ENCODE measurements at places on chromosomes 2 and 18.

- DNase-seq = no peak
Measured at GRCh38 chr2:134154246-134154645, 99.6 kb upstream of the MGAT5 start.

GRCh38 chr18:57697426-57697825 lies 75.8 kb upstream of the NARS1 start:
- DNase-seq = no peak

DNA sequence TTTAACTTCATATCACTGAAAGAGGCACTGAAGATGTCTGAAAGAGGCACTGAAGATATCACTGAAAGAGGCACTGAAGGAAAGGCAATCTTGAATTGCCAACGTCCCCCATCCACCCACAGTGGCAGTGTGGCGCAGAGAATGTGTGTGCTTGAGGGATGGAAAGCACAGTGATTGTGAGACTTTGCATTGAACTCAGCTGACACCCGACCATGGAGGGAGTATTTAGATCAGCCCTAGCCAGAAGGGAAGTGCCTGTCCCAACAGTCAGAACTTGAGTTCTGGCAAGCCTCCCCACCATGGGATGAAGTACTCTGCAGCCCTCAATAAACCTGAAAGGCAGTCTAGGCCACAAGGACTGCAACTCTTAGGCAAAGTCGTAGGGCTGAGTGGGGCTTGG lies 33.8 kb downstream of the MAP4K3 start:
- DNase-seq = no peak

GRCh38 chr2:164369366-164369765 lies 251.9 kb downstream of the GRB14 start:
- DNase-seq = no peak

DNA sequence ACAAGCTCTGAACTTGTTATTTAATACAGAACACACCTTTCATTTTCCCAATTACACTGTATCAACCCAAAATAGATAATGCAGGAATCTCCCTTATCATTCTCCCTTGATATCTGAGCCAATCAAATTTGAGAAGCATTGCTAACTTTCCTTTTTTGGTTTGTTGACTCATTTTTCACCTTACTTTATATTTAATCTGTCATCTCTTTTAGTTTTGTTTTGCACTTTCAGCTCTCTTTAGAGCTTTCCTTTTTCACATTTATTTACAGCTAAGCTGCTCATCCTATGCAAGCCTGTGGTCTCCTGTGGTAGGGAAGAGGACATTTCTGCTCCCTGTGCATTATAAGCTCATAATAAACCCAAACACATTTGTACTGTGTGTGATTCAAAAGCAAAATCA lies 50.1 kb downstream of the ITGAV start:
- no peak for DNase-seq

DNA sequence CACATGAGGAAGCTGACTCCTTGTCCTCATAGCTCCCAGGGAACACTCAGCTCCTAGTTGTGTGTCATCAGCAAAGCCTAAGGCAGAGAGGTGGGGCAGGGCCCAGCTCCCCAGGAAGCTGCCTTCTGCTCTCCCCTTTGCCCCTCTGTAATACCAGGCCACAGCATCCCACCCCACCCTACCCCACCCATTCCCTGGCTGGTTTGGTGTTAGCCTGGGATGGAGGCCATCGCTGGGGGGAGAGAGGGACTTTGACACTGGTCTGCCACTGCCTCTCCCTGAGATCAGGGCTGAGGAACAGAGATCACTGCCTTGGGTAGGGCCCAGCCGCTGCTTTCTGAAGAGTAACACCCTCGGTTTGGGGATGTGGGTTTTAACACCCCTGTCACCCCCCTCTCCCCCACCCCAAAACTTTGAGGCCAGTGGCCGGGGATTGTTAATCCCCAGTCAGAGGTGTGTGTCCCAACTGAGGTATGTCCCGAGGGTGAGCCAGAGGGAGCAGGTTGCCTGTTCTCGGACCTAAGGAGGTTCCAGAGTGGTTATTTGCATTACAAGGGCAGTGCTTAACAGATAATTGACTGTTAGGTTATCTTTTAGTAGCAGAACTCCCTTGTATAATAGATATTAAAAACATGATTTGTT lies 41.4 kb downstream of the TET3 start:
- DNase-seq = no peak

DNA sequence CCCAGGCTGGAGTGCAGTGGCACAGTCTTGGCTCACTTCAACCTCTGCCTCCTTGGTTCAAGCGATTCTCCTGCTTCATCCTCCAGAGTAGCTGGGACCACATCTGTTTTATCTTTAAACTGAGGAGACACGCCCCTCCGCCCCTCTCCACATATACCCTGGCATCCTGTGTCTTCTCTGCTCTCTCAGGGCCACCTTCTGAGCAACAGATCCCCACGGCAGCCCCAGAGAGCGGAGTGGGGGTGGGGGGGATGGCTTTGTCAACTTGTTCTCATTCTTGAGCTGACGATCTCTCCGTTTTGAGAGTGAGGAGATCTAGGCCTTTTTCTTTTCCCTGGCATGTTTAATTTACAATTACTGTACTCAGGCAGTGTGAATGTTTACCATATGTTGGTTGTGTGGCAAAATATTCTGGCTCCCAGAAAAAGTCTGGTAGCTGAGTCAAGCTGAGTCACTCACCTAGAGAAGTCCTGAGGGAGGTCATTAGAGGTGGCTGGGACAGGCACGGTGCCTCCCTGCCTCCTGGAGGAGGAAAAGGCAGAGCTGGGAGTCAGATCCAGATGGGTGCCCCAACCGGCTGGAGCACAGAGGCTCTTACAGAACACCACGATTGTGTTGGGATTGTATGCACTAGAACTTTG lies 19.5 kb upstream of the ID2 start:
- no peak for DNase-seq

GRCh38 chr18:70622622-70623419 lies 334.0 kb downstream of the SOCS6 start:
- no peak for DNase-seq

GRCh38 chr2:225120186-225120585 lies 77.9 kb upstream of the DOCK10 start:
- no peak for DNase-seq

DNA sequence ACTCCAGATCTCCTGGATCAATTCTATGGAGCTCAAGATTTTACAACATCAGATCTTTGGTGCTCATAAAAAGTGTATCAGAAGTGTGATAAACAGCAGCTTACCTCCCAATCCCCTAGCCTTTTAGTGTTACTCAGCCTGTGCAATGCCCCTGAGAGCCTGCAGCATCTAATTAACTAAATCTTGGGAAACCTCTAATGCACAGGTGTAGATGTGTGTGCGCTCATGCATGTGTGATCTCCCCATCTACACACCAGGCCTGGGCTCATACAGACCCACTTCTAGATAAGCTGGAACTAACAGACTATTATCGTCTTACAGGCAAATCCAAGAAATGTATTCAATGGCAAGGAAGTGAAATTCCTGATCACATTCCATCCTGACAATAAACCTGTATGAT lies 7.5 kb downstream of the SUCLG1 start:
- DNase-seq = no peak

- peak; percentile 62 for DNase-seq
Measured at GRCh38 chr2:230714136-230714480, 1.5 kb downstream of the CAB39 start.

GRCh38 chr2:136362676-136363390 lies 244.9 kb upstream of the CXCR4 start:
- DNase-seq = no peak

- DNase-seq = no peak
Measured at GRCh38 chr2:227454323-227454860, 17.6 kb upstream of the AGFG1 start.

GRCh38 chr2:25132299-25132635 lies 36.1 kb downstream of the POMC start:
- DNase-seq = no peak

GRCh38 chr2:100957996-100958653 lies 44.0 kb upstream of the RPL31 start:
- no peak for DNase-seq

DNA sequence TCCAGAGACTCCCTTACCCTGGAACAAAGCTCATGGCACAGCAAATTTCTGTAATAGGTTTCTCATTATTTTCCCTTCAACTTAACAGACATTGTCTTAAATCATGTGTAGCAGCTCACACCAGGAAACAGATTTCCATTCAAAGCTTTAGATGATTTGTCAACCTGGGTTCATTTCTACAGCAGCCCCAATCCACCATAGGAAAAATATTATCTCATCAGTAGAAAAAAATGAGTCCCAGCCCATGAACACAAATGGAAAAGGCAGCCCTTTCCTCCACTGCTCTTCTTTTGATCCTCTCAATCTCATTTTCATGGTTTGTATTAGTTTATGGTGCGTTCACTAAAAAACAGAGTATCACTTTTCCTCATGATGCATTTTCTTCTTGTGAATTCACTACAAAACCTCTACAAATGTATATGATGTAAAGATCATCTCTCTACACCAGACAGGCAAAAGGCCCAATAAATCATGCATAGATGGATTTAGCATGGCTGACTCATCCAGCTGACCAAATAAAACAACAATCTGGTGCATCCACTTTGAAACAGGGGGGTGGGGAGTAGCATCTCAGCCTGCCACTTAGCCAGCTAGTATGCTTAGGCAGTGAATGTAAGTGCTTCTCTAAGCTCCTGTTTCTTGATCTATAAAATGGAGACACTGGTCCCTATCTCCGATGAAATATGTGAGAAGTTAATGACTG lies 78.6 kb downstream of the SATB2 start:
- DNase-seq = no peak

DNA sequence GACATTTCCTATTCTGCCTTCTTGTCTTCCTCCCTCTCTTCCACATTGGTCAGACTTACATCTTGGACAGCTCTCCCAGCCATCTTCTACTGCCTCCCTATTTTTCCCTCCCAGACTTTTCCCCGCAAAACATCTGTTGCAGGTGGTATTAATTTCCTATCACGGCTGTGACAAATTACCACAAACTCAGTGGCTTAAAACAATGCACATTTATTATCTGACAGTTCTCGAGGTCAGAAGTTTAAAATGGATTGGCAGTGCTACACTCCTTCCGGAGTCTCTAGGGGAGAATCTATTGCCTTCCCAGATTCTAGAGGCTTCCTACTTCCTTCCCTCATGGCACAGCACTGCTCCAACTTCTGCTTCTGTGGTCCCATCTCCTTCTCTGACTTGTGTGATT lies 33.3 kb downstream of the STRADB start:
- DNase-seq = no peak

- DNase-seq = no peak
Measured at GRCh38 chr2:39989888-39990287, 210.8 kb upstream of the THUMPD2 start.

DNA sequence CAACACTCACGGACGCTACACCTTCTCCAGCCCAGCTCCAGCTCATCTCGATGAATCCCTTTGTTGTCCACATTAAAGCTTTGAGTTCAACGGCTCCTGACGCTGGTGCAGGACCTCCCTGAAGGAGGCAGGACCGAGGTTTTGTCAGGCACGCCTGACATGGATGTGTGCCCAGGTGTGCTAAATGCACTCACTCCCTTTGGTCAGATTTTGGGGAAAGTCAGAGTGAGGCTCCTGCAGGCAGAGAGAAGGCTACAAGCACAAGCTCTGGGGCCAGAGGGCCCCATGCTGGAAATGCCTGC lies 78.6 kb downstream of the NDUFA10 start:
- DNase-seq = no peak

GRCh38 chr2:17611036-17611435 lies 70.5 kb downstream of the VSNL1 start:
- no peak for DNase-seq

DNA sequence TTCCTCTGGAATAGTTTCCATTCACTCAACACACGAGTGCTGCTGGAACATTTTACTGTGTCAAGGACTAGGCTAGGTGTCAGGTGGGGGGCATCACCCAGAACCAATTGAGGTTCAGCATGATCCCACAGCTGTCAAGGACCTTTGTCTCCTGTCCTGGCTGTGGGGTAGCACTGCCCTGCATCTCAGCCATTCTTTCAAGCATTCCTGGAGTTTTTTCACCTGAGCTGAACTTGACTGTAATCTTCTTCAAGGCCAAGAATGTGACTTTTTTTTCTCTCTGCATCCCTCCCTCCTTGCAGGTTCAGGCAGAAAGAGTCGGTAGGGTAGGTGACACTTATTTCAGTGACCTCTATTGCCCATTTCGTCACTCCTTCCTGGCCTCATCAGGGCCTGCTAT lies 3.5 kb downstream of the MAPK4 start:
- DNase-seq = no peak

DNA sequence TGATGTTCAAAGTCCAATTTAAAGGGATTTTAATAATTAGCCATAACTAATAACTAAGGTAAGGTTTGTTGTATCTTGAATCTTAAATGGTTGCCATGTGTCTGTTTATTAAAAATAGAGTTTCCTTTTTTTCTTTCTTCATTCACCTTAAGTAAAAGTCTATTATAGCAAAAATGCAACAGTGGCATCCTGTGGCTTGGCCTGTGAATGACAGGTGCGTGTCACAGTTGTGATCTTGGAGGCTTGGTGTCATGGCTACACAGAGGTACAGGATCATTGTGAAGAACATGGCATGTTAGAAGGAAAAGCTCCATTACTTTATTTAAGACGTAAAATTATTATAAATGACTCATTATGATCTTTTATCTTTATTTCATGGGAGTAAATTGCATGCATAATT lies 246.1 kb downstream of the BCL2 start:
- peak; percentile 22 for DNase-seq

DNA sequence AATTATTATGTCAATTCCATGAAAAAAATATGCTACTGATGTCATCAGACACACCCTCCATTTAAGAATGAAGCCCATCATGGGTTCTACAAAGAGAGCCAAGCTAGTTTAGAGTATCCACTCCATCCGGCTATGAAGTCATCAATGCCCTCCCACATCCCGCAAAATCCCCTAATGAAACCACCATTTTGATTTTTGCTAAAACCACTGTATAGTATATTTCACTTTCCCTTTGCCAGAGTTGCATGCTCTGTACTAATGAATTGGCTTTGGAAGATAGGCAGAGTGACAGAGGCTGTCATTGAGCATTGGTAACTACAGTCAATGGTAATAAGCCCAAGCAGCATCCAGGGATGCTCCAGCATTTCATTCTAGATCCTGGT lies 118.6 kb downstream of the ANKRD44 start:
- peak; percentile 50 for DNase-seq

DNA sequence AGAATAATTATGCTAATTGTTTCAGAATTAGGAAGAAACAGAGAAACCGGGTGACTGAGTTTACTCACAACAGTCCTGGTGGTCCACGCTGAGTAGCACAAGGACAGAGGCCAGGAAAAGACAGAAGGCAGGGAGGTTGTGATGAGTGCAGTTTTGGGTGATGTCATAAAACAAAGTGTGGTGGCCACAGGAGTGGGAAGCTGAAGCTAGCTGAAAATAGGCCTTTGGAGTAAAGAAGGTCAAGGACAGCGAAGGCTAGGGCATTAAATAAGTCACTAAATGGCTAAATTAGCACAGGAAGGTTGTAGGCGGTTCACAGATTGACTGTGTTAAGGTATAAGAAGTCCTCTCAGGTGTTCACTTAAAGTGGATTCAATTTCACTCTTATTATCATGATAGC lies 120.9 kb upstream of the TTN start:
- no peak for DNase-seq

GRCh38 chr2:5696404-5696944 lies 4.3 kb downstream of the SOX11 start:
- DNase-seq = no peak

- no peak for DNase-seq
Measured at GRCh38 chr2:158127380-158127804, 25.7 kb downstream of the UPP2 start.
